Astrocyte (in vitro differentiated cells and primary cell): ENCODE measurements at places on chromosomes 7 and 10.

DNA sequence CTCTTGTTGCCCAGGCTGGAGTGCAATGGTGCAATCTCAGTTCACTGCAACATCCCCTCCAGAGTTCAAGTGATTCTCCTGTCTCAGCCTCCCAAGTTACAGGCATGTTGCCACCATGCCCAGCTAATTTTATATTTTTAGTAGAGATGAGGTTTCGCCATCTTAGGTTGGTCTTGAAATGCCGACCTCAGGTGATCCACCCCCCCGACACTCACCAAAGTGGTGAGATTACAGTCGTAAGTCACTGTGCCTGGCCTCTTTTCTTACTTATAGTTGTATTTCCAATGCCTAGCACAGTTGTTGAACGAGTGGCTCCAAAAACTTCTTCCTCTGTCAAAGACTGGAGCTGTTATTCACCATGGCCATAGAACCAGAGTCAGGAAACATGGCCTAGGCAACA lies 6.7 kb downstream of the RNF216 start:
- DNase-seq = no peak

- no peak for DNase-seq
These were observed 138.5 kb upstream of the MGMT start for GRCh38 chr10:129328546-129328945.

DNA sequence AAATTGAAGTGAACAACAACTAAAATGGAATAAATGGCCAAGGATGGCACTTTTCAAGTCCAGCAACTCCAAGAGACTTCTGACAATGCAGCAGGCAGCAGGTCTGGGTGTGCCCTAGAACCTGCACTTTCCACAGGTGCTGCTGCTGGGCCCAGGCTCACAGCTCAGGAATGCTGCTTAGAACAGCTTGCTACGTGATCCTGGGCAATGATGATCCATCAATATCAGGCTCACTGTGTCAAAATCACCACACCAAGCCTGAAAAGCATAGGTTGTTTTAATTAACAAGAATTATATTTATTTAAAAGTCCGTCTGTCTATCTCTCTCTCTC lies 148.4 kb downstream of the TNS3 start:
- DNase-seq = no peak

DNA sequence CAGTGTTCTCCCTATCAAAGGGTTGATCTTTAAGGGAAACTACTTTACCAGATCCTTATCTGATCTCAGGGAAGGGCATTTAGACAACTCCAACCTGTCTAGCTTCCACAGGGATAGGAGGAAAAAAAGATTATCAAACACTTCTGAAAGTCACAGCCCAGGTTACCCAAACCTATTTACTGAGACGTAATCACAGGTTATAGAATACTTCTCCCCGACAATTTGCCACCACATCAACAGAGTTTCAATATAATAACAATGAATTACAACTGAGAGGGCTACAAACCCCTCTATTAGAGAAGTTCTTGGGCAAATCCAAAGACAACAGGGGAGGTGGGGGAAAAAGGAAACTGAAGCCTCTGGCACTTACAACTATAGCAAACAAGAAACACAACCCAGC lies 26.3 kb downstream of the CFAP70 start:
- DNase-seq = no peak

GRCh38 chr10:101397140-101397539 lies 43.2 kb downstream of the BTRC start:
- peak; percentile 32 for DNase-seq

GRCh38 chr7:46034056-46034768 lies 113.1 kb upstream of the IGFBP3 start:
- DNase-seq = peak; percentile 59

DNA sequence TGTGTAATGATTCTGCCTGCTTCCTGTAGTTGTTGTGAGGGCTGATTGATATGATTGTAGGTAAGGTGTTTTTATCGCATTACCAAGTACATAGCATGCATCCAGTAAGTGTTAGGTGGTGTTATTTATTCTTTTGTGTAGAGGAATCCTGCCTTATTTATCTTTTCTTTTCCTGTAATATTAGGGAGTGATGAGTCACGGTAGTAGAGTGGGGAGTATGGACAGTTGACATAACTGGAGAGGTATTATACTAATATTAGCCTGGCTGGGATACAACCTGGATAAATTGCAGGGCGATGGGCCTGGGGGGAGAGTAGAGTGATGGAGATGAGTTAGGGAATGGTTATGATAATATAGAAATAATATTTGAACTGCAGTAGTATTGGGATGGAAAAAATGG lies 9.8 kb downstream of the SDK1 start:
- no peak for DNase-seq

DNA sequence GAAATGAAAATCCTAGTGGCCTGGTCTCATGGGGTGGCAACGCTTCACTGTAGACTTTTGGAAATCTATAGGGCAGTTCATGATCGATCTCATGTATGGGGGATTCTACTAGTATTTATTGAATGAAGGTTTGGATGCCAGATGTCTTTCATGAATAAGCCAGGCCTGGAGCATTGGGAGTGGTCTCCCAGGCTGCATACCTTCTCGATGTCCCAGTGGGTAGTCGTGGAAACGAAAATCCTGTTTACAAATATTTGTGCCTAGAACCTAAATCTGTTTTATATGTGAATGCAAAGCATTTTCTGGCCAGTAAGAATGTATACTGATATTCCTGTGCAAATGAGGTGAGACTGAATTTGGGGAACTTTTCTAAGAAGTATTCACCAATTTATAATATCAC lies 105.0 kb upstream of the C1QL3 start:
- no peak for DNase-seq
